ENCODE measurements at places on chromosomes 16 and 17. TPM values are rescaled to one million over a fixed set of nuclear protein-coding genes. Genes with fewer than 3 reads are reported as not detected.

Gene PLCG2
- 10.1 TPM for total RNA-seq

Gene HSD17B1
- total RNA-seq: 0.60 TPM

GRCh38 chr17:73824321-73824720 is 180.1 kb upstream of the SDK2 start:
- no peak for DNase-seq

GRCh38 chr17:40361925-40362695 is 2.4 kb downstream of the GJD3 start:
- no peak for DNase-seq

DNA sequence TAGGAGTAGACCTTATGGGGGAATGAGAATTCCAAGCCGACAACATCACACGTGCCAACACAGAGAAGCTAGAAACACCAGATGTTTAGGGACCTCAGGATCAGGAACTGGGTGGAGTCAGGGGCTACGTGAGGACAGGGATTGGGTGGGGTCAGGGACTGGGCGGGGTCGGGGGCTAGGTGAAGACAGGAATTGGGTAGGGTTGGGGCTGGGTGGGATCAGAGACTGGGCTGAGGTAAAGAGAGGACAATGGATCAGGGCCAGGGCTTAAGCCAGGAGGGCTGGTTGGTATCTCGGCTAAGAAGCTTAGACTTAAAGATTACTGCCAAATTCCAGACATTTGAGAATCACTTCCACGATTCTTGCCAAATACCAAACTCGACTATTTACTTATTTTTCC is 11.6 kb downstream of the TEKT5 start:
- no peak for DNase-seq

Data from activated CD8-positive, alpha-beta T cell treated with anti-CD3 and anti-CD28 coated beads, Interleukin-2, amount 10 ng/mL, durations not matched to agents 7 days and 5 days (primary cell).